ENCODE measurements at places on chromosomes 1 and 21.

- peak; percentile 87 for DNase-seq
Observed at GRCh38 chr1:245956225-245956624, 550.9 kb downstream of the SMYD3 start.

GRCh38 chr1:233603478-233603877 is 10.4 kb upstream of the KCNK1 start:
- DNase-seq, result no peak

- no peak for DNase-seq
Observed at GRCh38 chr1:43387976-43388599, 1.5 kb downstream of the MED8 start.

- DNase-seq, result peak; percentile 25
Observed at GRCh38 chr1:94970783-94971182, 43.9 kb upstream of the CNN3 start.

DNA sequence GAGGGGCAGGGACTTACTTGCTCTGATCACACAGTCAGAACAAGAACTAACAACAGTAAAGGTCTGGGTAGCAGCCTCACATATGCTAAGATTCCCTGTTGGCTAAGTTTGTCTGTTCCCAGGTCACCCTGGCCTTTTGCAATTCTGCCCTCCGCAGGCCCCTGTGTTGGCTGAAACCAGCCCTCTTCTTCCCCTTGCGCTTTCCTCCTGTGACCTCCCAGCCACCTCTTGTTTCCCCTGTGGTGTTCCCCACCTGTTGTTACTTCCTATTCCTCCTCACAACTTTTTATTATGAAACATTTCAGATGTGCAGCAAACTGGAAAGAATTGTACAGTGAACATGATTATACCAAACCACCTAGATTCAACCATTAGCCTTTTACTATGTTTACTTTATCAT is 23.4 kb downstream of the MAPKAPK2 start:
- no peak for DNase-seq

- no peak for DNase-seq
Observed at GRCh38 chr1:223417444-223417843, 24.2 kb downstream of the CCDC185 start.

DNA sequence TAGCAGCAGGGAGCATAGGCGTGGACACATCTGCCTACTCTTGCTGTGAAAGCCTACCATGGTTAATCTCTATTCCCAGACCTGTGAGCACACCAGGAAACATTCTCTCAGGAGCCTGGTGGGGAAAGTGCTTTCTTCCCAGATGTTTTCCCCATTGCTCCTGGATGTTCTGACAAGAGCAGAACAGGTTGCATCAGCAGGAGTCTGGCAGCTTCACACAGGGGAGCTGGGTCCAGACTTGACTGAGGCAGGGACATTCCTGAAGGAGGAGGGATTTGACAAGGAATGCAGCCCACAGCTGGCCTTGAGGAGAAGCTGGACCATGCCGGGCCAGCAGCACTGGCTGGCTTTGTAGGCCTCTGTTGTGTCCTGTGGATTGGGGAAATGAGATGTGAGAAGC is 21.0 kb upstream of the ARTN start:
- no peak for DNase-seq

DNA sequence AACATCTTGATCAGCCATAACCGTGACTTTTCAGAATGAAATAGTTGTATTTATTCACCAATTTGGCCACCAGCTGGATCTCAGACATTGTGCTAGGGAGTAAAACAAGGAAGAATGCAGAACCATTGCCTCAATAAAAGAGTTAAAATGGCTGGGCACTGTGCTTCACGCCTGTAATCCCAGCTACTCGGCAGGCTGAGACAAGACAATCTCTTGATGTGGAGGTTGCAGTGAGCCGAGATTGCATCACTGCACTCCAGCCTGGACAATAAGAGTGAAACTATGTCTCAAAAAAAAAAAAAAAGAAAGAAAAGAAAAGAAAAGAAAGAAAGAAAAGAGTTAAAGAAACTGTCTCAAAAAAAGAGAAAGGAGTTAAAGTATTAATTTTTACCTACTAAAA is 199.5 kb downstream of the TPR start:
- DNase-seq, result no peak

DNA sequence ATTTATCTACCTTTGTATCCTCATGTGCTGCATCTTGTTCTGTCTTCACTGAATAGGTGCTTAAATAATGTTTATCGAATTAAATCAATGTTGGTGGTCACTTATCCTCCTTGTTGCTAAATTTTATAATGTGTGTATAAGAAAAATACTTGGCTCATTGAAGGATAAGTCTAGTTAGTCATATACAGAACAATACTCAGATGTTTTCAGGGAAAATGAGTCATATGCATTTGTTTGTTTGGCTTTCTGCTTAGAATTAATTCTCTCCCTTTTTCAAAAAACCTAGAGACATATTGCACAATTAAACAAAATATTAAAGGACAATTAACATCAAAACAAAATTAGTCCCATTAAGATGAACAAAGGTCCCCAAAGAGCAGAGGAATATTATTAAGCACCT is 89.0 kb downstream of the UBE2U start:
- peak; percentile 55 for DNase-seq

- DNase-seq, result no peak
Observed at GRCh38 chr1:68319907-68320306, 87.6 kb upstream of the WLS start.

GRCh38 chr1:236395230-236395946 is 1.3 kb downstream of the EDARADD start:
- no peak for DNase-seq

GRCh38 chr1:6148497-6149241 is 31.5 kb downstream of the CHD5 start:
- peak; percentile 34 for DNase-seq

DNA sequence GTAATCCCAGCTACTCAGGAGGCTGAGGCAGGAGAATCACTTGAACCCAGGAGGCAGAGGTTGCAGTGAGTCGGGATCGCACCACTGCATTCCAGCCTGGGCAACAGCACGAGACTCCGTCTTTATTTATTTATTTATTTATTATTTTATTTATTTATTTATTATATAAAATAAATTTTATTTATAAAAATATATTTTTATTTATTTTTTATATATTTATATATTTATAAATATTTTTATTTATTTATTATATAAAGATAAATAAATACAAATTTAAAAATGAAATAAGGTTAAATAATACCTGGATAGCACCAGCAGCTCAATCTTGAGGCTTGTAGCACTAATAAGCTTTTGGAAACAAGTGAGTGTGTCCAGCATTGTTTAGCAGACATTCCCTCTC is 40.9 kb upstream of the SIM2 start:
- DNase-seq, result no peak

DNA sequence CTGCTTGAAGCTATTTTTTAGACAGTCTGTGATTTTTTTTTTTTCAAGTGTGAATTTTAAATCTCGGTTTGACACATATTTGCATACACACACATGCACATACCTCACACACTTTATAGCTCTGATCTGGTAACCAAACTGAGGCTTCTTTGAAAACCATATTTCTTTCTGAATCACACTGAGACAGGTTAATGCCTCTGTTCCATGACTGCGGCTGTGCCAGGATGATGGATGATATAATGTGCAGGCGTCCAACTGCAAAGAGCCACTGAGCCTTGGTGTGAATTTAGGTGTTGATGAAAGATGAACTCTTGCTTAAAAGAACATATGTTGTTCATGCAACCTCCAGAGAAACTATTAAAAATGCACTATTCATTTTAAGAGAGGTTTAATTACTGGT is 504.0 kb upstream of the OLFM3 start:
- no peak for DNase-seq

- no peak for DNase-seq
Observed at GRCh38 chr1:181086091-181086490, 2.4 kb upstream of the IER5 start.

DNA sequence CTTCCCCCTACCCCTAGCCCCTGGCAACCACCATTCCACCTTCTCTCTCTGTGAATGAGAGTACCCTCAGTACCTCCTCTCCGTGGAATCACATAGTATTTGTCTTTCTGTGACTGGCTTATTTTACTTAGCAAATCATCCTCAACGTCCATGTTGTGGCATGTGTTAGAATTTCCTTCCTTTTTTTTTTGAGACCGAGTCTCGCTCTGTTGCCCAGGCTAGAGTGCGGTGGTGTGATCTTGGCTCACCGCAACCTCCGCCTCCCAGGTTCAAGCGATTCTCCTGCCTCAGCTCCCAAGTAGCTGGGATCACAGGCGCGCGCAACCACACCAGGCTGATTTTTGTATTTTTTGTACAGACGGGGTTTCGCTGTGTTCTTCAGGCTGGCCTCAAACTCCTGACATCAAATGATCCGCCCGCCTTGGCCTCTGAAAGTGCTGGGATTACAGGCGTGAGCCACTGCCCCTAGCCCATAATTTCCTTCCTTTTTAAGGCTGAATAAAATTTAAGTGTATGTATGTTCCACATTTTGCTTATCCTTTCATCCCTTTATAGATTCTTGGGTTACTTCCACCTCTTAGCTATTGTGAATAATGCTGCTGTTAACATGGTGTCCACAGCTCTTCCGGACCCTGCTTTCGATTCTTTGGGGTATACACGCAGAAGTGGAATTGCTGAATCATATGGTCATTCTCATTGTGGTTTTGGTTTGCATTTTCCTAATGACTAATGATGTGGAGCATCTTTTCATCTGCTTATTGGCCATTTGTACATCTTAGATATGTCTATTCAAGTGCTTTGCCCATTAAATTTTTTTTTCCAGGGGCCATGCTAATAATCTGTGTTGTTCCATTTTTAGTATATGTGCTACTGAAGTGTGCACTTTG is 32.3 kb downstream of the ERRFI1 start:
- DNase-seq, result peak; percentile 27

DNA sequence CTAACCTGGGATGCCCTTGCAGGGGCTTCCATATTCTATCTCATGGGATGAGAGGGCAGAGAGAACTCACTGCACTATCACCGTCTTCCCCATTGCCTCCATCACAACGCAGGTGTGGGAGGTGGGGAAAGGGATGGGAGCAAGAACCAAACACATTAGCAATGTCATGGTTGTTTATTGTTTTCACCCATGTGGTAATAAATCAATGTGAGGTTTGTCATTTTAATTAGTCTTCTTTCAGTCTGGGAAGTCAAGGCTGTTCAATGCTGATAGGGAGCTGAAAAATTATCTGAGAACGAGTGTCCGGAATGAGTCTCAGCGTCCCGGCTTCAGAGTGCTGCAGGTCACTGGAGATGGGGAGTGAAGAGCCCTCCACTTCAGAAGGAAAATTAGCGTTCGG is 268.5 kb downstream of the DUSP10 start:
- DNase-seq, result no peak

DNA sequence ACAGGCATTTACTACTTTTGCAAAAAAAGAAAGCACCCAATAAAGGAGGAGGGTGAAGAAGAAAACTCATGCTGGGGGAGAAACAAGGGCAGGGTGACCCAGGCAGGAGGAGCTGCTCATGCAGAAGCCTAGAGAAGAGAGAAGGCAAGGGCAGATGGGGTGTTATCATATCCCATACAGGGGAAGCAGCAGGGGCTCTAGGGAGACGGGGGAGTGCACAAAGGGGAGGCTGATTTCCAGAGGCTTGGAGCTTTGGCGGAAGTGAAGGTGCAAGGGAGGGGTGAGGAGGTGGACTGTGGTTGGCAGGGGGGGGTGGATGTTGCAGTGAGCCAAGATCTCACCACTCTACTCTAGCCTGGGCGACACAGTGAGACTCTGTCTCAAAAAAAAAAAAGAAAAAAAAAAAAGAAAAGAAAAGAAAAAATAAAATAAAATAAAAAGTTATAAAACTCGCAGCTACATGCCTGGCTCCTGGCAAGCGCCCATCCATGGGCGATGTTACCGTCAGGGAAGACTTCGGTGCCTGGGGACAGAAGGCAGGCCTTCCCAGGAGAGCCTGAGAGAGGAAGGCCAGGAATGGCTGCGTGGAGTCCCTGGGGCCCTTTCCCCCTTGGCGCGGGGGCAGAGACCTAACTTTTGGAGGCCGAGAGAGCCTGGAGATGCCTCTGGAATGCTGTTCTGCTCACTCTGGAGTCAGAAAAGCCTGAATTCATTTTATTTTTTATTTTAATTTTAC is 3.3 kb upstream of the FCN3 start:
- no peak for DNase-seq

DNA sequence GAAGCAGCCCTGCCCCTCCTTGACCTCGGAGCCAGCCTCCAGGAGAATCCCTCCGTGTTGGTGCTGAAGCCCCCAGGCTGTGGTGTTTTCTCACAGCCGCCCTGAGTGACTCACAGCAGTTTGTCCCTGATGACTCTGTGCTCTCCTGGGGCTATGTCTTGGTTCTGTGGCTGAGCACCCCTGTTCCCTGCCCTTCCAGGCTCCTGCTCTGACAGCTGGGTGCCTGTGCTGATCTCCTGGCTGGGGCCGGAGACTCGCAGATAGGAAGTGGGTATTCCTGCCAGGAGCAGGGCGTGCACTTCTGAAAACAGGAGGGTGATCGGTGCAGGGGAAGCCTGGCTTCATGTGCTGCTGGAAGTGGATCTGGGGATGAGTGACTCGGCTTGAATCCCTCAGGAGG is 34.5 kb downstream of the POFUT2 start:
- DNase-seq, result no peak

- DNase-seq, result no peak
Observed at GRCh38 chr1:6985549-6986276, 200.5 kb downstream of the CAMTA1 start.

GRCh38 chr1:68429233-68429808 is 20.4 kb downstream of the RPE65 start:
- no peak for DNase-seq

DNA sequence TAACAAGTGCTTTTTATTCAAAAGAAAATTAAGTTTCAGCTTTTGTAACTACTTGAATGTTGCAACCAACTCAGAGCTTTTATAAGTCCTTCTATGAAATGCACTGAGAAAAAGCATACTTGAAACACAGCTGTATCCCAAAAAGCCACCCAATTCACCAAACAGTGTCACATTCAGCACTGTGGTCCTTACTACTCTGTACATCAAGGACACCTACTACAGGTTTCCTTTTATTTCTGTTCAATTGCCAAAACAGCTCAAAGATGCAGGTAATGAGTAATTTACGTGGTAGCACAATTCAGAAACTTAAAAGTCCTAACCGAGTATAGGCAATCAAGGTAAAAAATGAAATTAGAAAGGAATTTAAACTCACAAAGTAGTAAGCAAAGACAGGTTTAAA is 2.5 kb downstream of the EIF4G3 start:
- DNase-seq, result no peak

DNA sequence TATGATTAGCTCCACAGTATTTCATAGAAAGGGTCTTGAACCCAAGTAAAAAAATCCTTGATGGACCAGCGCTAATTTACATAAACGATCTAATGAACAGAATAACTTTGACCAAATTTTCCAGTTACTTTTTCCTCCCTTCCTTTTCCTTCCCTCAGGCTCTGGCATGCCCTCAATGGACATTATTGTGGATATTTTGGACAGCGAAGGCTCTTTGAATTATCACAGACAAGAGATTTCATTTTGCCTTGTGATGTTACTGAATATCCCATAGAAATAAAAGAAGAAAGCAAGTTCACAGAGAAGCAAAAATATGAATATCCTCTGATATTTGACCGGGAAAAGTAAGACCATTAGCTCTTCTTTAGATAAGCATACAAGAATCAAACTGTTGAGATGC is 60.3 kb upstream of the EXO1 start:
- DNase-seq, result no peak

- DNase-seq, result no peak
Observed at GRCh38 chr1:113255720-113256347, 134.5 kb upstream of the MAGI3 start.
